Left kidney (tissue), 8 donors: ENCODE measurements at places on chromosomes 4 and X.

DNA sequence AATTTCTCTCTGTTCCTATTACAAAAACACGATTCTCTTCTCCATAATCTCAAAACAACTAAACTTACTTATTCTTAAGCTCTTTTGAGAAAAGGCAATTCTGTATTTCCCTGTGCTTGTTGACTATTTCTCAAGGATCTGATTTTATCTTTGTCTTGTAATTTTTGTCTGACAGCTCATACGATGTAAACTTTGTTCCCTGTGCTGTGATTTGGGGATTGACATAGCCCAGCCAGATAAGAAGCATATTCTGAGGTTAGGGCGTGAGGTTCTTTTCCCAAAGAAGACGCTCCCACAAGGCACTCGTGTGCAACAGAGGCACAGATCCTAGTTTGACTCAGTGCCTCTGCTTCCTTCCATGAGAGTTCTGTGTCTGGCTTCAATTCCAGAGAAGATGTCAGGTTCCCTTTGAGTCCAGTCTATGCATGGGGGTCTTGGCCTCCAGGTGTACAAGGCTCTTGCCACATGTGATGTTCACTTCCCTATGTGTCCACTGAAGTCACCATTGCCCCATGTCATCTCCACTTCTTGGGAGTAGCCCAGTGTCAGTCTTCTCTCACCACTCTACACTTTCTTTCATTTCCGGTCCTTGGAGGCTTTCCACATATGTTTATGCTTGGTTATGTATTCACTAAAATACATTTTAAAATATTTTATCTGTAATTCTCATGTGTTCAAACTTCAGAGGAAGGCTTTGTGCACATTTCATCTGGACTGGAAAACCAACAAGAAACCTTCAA lies 94.8 kb downstream of the MID1 start:
- no peak for DNase-seq

DNA sequence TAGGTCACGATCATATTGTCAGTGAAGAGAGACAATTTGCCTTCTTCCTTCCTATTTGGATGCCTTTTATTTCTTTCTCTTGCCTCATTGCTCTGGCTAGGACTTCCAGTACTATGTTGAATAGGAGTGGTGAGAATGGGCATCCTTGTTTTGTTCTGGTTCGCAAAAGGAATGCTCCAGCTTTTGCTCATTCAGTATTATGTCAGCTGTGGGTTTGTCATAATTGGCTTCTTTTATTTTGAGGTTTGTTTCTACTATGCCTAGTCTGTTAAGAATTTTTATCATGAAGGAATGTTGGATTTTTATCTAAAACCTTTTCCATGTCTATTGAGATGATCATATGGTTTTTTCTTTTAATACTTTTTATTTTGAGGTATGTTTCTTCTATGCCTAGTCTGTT lies 152.3 kb upstream of the MAD2L1 start:
- DNase-seq: no peak

- no peak for DNase-seq
Measured at GRCh38 chr4:98518559-98519267, 139.7 kb downstream of the TSPAN5 start.

DNA sequence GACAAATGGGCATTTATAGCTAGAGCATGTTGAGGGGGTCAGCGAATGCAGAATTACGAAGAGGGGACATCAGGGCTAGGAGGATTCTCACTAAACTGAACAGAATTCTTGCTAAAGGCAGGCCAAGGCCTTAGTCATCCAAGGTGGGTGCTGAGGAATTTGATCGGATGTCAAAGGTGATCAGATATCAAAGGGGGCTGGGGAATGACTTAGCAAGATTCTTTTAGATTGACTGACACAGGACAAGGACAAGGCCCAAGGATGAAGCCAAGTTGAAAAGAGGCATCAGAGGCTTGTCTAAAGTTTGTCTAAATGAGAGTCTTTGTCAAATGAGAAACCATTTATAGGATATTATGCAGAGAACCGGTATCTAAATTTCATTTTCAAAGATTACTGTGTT lies 9.7 kb downstream of the TMEM184C start:
- DNase-seq: no peak

GRCh38 chr4:7511525-7511924 lies 76.8 kb upstream of the PSAPL1 start:
- DNase-seq: no peak

- DNase-seq: no peak
Measured at GRCh38 chr4:128630871-128631270, 178.6 kb upstream of the JADE1 start.
